ENCODE measurements at places on chromosomes 4 and X.

DNA sequence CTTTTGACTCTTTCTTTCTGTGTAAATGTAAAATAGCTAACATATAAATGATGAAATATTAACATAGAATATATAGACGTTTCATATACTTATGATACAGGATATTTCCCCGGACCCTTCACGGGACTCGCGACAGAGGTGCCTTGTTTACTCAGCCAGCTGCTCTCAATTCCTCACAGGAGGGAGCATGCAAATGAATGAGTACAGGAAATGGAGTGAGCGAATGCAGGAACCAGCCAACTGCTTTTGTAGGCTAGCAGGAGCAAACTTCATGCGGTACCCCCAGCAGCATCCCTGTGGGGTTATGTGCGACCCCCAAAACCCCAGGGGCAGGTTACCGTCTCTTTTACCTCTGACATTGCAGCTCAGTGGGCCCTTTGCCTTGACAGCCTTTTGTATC lies 110.3 kb upstream of the PDHA2 start:
- DNase-seq: no peak

DNA sequence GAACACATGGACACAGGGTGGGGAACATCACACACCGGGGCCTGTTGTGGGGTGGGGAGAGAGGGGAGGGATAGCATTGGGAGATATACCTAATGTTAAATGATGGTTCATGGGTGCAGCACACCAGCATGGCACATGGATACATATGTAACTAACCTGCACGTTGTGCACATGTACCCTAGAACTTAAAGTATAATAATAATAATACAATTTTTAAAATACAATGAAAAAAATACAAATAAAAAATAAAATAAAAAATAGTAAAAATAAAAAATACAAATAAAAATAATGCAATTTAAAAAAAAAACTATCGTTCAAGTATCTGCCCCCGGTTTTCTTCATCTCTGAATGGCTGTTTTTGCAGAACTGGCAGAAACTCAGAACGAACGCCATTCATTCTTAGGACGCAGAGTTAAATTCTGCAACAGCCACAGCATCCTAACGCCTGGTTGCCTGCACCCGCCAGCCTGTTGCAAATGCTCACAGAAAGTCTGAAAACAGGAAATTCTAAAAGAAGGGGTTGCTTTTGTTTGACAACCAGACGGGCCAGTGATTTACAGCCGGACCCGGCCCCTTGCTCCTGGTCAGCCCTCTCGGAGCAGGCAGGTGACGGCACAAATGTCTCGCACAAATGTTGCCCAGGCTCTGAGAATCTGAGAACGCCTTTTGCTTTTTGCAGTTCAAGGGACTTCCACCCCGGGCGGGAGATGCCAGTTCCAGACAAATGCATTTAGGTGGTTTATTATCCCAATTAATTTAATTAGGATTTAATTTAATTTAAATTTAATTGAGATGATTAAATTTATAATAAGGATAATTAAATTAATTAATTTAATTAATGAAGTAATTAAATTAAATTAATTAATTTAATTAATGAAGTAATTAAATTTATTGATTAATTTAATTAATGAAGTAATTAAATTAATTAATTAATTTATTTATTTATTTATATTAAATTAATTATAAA lies 47.8 kb downstream of the CRLF2 start:
- peak; percentile 13 for DNase-seq

- DNase-seq: no peak
Measured at GRCh38 chr4:71065991-71066510, 72.6 kb downstream of the DCK start.

DNA sequence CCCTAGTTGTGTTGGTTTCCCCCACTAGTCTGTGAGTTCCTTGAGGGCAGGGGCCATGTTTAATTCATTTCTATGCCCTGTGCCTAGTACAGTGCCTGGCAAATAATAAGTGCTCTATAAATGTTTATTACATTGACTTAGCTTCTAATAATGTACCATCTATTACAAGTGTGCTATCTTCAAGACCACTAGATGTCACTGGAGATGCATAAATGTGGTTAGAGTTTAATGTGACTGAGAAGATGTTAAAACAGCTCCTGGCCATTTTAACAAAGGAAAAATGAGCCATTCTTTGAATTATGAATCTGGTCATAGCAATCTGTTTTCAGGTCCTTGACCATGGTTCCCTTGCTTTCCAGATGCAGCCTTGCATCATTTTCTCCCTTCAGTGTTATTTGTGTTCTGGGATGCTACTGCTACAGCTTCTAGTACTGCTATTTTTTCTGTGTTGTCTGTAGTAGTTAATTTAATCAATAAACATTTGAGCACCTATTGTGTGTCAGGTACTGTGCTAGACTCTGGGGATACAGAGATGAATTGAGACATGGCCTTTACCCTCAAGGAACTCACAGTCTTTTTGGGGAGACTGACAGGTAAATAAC lies 43.2 kb downstream of the SLC9A6 start:
- DNase-seq: peak; percentile 39

DNA sequence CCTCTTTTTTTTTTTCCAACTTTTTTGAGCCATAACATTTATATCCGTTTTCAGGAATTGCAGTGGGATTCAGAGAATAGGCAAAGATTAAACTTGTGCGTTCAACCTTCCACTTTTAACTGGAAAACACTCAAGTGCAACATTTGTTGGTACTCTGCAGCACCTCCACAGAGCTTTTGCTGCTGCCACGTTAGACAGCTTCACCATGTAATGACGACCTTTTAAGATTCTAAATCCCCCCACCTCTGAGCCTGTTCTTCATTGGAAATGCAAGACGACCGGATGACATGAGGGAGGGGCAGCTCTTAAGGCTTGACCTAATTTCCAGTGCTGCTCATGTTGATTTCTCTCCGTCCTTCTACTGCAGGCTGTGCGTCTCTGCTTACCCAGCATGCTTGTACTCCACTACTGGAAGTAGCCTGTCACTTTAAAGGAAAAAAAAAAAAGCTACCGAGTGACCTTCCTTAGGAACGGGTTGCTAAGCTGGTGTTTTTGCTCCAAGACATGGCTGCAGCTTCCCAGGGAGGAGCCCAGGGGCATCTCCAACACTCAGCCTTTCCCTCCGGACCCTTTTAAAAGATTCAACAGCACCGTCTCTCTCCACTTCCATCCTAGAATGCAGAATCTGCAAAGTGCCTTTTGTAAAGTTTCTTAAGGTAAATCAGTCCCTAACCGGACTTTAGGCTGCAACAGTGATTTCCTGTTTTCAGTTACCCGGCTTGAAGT lies at the start of gene CC2D2A:
Gene CC2D2A, plus strand, starts transcription at position 481 of the 726 bp plus-strand sequence. CDS start 6,051 bp downstream, outside the sequence.
- DNase-seq: peak; percentile 7

GRCh38 chr4:27010334-27010940 lies 149.8 kb downstream of the STIM2 start:
- peak; percentile 46 for DNase-seq

GRCh38 chr4:40564004-40564403 lies 65.7 kb downstream of the RBM47 start:
- DNase-seq: no peak

DNA sequence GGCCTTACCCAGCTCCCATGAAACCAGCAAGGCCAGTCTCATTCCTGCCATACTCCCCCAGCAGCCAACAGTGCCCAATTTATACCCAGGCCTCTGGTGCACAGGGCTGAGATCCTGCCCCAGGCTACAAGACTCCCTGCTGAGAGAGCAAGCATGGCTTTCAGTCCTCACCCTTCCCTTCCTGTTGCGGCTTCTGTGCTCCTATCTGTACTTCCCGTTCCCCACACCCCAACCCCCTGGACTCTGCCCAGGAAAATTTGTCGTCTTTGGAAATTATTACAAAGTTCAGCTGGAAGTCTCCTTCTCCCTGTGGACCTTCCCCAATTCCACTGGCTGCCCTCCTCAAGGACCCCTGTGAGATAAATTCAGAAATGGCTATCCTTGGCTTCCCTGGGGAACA lies 84.1 kb upstream of the GK2 start:
- DNase-seq: no peak

- DNase-seq: no peak
Measured at GRCh38 chr4:165517216-165517615, 138.4 kb downstream of the CPE start.

DNA sequence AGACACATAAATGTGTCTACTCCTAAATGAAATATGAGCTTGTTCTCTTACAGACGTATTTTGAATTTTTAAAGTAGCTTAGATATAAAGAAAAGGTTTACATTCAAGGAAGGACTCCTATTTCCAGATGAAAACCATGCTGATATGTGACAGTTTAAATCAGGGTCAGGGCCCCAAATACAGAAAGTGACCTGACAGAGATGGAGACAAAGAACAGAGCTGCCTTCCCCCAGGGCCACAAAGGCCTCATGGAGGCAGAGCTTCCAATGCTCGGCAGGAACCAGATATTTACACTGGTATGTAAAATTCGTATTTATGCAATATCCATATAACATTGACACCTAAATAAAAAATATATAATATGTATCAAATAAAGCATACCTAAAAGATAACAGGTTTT lies 124.0 kb downstream of the PRDM5 start:
- DNase-seq: no peak

GRCh38 chr4:128787509-128788311 lies 21.8 kb upstream of the JADE1 start:
- no peak for DNase-seq

DNA sequence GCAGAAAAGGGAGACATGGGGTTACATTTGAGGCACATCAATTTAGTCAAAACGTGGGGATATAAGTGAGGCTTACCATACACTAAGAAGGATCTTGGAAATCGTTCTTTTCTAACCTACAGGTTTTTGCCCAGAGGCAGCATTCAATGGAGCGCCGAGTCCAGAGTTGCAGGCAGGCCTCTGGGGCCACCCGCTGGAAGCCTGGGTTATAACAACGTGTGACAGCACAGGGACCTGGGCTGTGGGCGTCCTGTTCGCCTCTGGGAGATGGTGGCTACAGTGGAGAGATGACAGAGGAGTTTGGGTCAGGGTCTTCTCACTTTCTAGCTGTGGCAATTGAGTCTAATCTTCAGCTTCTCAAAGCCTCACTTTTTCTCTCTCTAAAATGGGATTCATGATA lies 53.9 kb downstream of the ENPP6 start:
- no peak for DNase-seq

DNA sequence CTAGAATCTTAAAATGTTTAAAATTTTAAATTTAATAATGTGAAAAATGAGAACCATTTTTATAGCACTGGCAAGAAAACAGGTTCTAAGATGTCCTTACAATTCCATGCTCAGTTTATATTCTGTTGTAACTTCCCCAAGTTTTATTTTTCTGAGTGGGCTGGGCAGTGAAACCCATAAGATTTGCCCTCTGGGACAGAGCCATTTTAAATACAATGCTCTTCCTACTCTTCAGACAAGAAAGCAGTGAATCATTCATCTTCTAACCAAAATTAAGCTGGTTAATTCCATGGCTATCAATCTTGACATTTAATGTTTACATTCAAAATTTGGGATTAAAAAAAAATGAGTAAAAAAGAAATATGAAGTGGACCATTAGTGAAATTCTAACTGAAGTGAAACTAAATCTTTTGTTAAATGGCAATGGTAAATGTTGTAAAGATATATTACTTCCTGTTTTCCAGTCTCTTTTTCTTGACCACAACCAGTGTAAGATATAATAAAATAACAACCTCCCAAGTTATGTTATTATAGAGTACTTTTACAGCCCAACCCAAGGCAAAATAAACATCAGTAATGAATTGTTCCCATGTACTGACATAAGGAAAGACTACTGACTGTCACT lies 37.2 kb upstream of the PTPN13 start:
- no peak for DNase-seq

DNA sequence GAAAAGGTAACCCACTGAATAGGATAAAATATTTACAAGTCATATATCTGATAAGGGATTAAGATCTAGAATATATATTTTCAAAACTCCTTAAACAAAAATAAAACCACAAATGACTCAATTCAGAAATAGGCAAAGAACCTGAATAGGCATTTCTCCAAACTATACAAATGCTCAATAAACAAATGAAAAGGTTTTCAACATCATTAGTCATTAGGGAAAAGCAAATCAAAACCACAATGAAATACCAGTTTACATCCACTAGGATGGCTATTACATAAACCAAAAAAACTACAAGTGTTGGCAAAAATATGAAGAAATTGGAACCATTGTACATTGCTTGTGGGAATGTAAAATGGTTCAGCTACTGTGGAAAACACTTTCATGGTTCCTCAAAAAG lies 167.0 kb upstream of the GALNT7 start:
- DNase-seq: no peak

- DNase-seq: no peak
Measured at GRCh38 chrX:12026481-12026880, 111.8 kb upstream of the FRMPD4 start.

- no peak for DNase-seq
Measured at GRCh38 chrX:110440016-110440805, 81.6 kb downstream of the RTL9 start.

- DNase-seq: no peak
Measured at GRCh38 chr4:1336088-1336491, 10.9 kb upstream of the UVSSA start.

GRCh38 chr4:38856524-38857337 lies at the start of gene TLR6:
TLR6 (minus strand) TSS chr4:38856817; CDS start chr4:38829473, 27,344 bp downstream.
- DNase-seq: peak; percentile 79

DNA sequence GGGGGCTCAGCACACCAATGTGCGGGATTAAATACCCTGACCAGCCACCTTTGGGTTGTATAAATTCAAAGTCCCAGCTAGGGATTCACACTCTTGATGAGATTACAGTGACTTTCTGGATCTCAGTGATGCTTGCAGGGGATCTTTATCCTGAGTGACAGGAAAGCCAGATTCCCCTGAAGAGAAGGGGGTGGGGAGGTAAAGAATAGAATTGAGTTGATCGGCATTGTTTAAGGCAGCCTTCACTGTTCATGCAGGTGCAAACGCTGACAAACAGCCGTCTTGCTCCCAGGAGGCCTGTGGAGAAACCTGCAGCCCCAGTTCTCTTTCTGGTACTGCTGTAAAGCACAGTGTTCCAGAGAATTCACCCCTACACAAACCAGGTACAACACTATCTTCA lies 19.0 kb downstream of the CXXC4 start:
- DNase-seq: no peak

DNA sequence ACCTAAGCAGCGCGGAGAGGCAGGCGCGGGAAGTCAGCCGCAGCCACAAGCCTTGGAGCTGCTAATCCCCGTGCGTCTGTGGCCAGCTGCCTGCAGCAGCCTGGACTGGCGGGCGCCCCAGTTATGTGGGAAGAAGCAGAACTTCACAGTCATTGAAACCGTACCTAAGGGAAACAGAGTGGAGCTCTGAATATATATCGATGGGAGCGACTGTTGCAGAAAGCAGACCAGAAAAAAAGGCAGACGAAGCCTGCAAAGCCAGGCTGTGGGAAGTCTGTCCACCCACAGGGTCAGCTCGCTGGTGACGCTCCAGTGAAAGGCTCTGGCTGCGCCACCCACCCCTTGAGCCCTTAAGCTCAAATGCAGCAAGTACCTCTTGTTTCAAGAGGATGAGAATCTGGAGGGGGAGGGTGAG lies 24.7 kb downstream of the KCNE5 start:
- no peak for DNase-seq

GRCh38 chr4:48266781-48267180 lies 2.9 kb downstream of the TEC start:
- no peak for DNase-seq

DNA sequence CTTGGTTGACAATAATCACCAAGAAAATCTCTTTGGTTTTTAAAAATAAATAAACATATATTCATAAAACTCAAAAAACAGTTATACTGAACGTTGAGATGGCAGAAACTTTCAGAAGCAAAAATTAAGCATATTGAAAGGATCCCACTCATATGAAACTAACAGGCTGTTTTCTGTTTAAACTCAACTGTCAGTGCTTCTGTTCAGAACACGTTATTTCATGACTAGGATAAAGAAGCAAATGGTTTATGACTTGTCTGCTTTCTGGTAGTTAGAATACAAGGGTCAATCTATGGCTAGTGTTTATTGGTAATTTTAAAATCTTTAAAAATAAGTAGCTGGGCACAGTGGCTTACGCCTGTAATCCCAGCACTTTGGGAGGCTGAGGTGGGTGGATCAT lies 4.1 kb downstream of the GPR82 start:
- DNase-seq: no peak
